ENCODE measurements at places on chromosomes 7 and 10. TPM values are rescaled to one million over a fixed set of nuclear protein-coding genes. Genes with fewer than 3 reads are reported as not detected.

DNA sequence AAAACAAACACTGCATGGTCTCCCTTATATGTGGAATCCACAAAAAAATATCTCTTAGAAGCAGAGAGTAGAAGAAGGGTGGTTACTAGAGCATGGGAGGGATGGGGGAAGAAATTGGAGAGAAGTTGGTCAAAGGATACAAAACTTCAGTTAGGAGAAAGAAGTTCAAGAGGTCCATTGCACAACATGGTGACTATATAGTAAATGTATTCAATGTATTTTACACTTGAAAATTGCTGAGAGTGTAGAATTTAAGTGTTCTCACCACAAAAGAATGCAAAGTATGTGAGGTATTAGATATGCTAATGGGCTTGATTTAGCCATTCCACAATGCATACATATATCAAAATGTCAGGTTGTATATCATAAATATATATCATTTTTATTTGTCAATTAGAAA, 232.0 kb upstream of the CELF2 start:
- H3K27me3 ChIP-seq: no peaks in the 10 kb centered on the region
- H3K4me1 ChIP-seq: peaks cover 1% of the 10 kb centered on the region
- no peak overlapping the region for H3K27ac ChIP-seq

GRCh38 chr10:20173046-20173445, 356.8 kb downstream of the PLXDC2 start:
- H3K27me3 ChIP-seq: no peaks in the 10 kb centered on the region
- no peak for DNase-seq

GRCh38 chr10:73432646-73433537, 469 bp downstream of the MSS51 start:
- H3K4me1 ChIP-seq: no peaks in the 10 kb centered on the region
- DNase-seq: no peak
- H3K27me3 ChIP-seq: no peaks in the 10 kb centered on the region

GRCh38 chr7:99380032-99380822, 5.7 kb downstream of the ARPC1B start:
- peak overlapping the region; percentile 1 for H3K27ac ChIP-seq
- no peak overlapping the region for H3K4me3 ChIP-seq
- no peaks in the 10 kb centered on the region for H3K36me3 ChIP-seq
- no peak for DNase-seq
- no peaks in the 10 kb centered on the region for H3K27me3 ChIP-seq
- H3K4me1 ChIP-seq: peaks cover 7% of the 10 kb centered on the region

GRCh38 chr10:127132451-127132850, 63.9 kb downstream of the INSYN2A start:
- no peak for DNase-seq
- no peak overlapping the region for H3K4me3 ChIP-seq
- H3K27ac ChIP-seq: no peak overlapping the region
- H3K4me1 ChIP-seq: peaks cover 1% of the 10 kb centered on the region

DNA sequence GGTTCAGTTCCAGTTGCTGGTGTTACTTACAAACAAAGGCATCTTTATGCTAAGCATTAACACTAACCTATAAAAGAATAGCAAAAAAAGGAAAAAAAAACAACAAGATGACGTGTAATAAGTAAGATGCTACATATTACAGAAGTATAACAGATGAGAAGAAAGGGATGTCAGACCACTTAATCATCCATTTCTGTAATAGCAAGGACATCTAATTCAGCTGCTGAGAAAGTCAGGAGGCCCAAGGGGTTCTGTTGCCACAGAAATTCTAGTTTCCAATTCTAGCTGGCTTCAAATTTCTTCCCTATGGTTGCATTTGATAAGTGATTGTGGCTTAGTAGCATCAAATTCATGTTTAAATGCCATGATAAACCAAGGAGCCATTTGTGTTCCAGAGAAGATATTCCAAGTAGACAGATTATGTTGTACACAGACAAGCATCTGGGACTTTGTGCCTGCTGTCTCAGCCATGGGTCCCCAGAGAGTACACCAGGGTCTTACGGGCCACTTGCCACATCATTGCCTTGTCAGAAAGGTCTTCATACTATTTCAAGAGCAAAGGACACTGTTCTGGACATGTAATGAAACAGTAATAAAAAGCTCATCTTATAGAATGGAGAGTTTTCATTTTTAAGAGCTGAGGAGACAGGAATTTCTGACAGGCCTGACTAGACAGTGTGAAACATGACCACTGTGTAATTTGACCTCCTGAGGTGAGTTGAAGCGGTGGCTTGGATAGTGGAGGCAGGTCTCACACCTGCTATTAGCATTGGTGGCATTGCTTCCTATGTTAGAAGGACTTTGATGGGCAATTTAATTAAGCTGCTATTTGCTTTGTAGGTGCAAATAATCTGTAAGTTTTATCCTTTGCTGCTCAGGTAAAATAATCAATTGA, 4.2 kb upstream of the ASB4 start:
- no peak overlapping the region for H3K4me3 ChIP-seq
- H3K36me3 ChIP-seq: no peaks in the 10 kb centered on the region
- H3K27ac ChIP-seq: no peak overlapping the region

- no peaks in the 10 kb centered on the region for H3K36me3 ChIP-seq
- H3K4me1 ChIP-seq: no peaks in the 10 kb centered on the region
- H3K27ac ChIP-seq: no peak overlapping the region
- DNase-seq: no peak
These were observed 50.4 kb upstream of the DDC start for GRCh38 chr7:50615519-50616080.

DNA sequence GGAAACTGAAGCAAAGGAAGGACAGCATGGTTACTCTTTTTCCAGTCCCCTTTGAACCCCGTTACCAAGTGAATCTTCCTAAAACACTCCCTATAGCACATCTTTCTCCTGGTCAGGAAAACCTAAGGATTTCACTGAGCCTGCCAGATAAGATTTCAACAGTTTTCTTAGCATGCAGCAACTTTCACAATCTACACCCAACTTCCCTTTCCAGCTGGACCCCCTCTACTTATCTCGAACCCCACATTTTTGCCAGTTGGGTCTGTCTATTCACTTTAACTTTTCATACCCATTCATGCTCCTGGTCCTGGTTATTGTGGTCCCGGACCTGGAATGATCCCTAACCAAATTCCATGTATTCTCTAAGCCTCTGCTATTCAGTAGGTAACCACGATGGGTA, 14.9 kb upstream of the CPVL start:
- H3K4me1 ChIP-seq: no peaks in the 10 kb centered on the region
- no peak overlapping the region for H3K4me3 ChIP-seq
- DNase-seq: no peak
- H3K27ac ChIP-seq: no peak overlapping the region
- H3K27me3 ChIP-seq: no peaks in the 10 kb centered on the region

GRCh38 chr7:92831716-92832533, 4.4 kb downstream of the CDK6 start:
- H3K36me3 ChIP-seq: no peaks in the 10 kb centered on the region
- peak overlapping the region; percentile 55 for H3K4me3 ChIP-seq

- H3K4me1 ChIP-seq: peaks cover 6% of the 10 kb centered on the region
- no peaks in the 10 kb centered on the region for H3K36me3 ChIP-seq
- H3K4me3 ChIP-seq: no peak overlapping the region
- H3K27me3 ChIP-seq: no peaks in the 10 kb centered on the region
- no peak overlapping the region for H3K27ac ChIP-seq
These were observed 13.4 kb downstream of the SKIDA1 start for GRCh38 chr10:21511946-21512572.

- H3K4me1 ChIP-seq: no peaks in the 10 kb centered on the region
- H3K27ac ChIP-seq: no peak overlapping the region
- no peaks in the 10 kb centered on the region for H3K36me3 ChIP-seq
- no peak overlapping the region for H3K4me3 ChIP-seq
- H3K27me3 ChIP-seq: no peaks in the 10 kb centered on the region
These were observed 103.2 kb upstream of the PPP2R2D start for GRCh38 chr10:131797626-131798025.

DNA sequence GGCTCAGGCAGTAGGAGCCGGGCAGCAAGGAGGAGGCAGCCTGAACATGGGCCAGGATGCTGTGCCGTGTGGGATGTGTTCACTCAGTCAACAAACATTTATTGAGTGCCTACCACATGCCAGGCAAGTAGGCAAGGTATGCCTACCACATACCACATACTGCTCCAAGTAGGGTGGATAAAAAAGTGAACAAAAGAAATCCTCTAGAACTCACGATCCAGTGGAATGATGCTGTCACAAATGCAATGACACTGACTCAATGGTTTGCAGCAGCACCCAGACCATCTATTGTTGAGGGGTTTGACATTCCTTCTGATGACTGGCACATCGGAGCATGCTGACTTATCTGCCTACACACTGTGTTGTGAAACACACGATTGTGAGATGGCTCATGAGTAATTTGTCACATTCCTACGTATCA, 413.5 kb downstream of the NRG3 start:
- no peak overlapping the region for H3K4me3 ChIP-seq
- H3K4me1 ChIP-seq: no peaks in the 10 kb centered on the region
- no peak overlapping the region for H3K27ac ChIP-seq
- no peaks in the 10 kb centered on the region for H3K36me3 ChIP-seq

GRCh38 chr10:109275960-109276359, 647.4 kb downstream of the XPNPEP1 start:
- no peak overlapping the region for H3K4me3 ChIP-seq
- H3K36me3 ChIP-seq: no peaks in the 10 kb centered on the region
- no peaks in the 10 kb centered on the region for H3K27me3 ChIP-seq

- H3K36me3 ChIP-seq: no peaks in the 10 kb centered on the region
- DNase-seq: peak; percentile 81
- peaks cover 5% of the 10 kb centered on the region for H3K4me1 ChIP-seq
- no peak overlapping the region for H3K4me3 ChIP-seq
- H3K27ac ChIP-seq: peak overlapping the region; percentile 51
- H3K27me3 ChIP-seq: no peaks in the 10 kb centered on the region
These were observed 149.2 kb downstream of the PRKAG2 start for GRCh38 chr7:151727579-151728285.

DNA sequence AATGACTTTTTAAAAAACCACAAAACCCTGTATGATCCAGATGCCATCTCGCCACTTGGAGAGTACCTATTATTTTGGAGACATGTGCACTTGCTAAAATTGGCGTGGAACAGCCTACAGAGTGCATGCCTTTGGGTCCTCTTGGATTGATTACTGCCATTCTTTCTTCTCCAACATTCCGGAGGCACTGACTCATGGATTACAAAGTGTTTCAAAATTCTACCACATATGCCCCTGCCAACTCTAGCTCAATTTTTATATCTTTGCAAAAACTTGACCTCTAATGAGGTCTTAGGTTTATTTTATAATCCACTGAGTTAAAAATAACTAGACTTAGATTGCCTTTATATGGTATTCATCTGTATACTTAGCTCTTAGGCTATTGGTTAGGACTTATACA, 55.8 kb upstream of the KIF5B start:
- no peak overlapping the region for H3K27ac ChIP-seq
- DNase-seq: no peak
- H3K27me3 ChIP-seq: no peaks in the 10 kb centered on the region
- H3K4me1 ChIP-seq: no peaks in the 10 kb centered on the region

- no peaks in the 10 kb centered on the region for H3K4me1 ChIP-seq
- H3K27me3 ChIP-seq: no peaks in the 10 kb centered on the region
- no peaks in the 10 kb centered on the region for H3K36me3 ChIP-seq
- no peak overlapping the region for H3K27ac ChIP-seq
These were observed 29.1 kb downstream of the TFPI2 start for GRCh38 chr7:93861325-93861949.

DNA sequence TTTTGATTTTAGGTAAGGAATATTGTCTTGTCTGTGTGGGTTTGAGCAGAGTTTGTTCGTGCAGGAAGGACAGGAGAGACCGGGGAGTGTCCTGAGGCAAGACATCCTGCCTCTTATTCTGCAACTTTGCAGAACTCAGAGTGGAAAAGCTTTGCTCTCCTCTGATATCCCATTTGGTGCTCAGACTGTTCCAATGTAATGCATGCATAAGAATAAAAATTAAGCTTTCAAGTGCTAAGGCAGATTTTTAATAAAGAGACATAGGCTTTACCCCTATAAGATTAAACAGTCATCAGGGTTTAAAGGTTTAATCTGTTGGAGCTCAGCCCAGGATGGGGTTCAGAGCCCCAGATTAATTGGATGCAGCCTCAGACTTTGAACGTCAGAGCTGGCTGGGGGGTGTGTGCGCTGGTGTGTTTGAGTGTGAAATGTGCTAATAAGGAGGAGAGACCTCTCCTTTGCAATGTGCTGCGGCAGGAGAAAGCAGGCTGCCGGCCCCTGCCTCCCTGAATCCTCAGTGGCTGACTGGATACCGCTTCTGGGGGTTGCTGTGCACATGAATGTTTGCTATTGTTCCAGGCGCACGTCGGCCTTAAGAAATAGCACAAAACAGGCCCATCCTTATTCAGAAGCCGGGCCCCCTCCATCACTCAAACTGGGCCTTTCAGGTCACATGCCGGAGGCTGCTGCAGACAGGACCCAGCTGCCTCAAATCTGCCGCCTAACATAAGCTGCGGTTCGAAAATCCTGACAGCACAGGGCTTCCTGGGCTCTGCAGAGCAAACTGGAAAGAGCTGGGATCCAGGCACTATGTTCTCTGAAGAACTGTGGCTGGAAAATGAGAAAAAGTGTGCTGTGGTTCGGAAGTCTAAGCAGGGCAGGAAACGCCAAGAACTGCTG, 84.1 kb upstream of the PRR15 start:
- H3K4me1 ChIP-seq: peaks cover 6% of the 10 kb centered on the region
- H3K4me3 ChIP-seq: peak overlapping the region; percentile 19
- H3K36me3 ChIP-seq: no peaks in the 10 kb centered on the region
- peak overlapping the region; percentile 84 for H3K27ac ChIP-seq
- peak; percentile 64 for DNase-seq

GRCh38 chr10:58555170-58555929, 42.7 kb downstream of the BICC1 start:
- H3K36me3 ChIP-seq: no peaks in the 10 kb centered on the region
- no peak overlapping the region for H3K27ac ChIP-seq
- no peaks in the 10 kb centered on the region for H3K27me3 ChIP-seq
- no peak overlapping the region for H3K4me3 ChIP-seq
- no peak for DNase-seq

The FFAR4 gene
- total RNA-seq: not detected

The SPDYE16 gene
- total RNA-seq: 0.74 TPM

The SYT15B gene
- total RNA-seq: 0.33 TPM

The FAM24B gene
- total RNA-seq: 1.8 TPM

The ERVW-1 gene
- not detected for total RNA-seq

The AKR1C3 gene
- total RNA-seq: 19.3 TPM

The UBE2D4 gene
- total RNA-seq: 16.2 TPM

The CALD1 gene
- total RNA-seq: 532 TPM

The NUTM2D gene
- total RNA-seq: 2.0 TPM

Data from ovary (tissue), 10 donors.